ENCODE measurements at places on chromosomes 3 and 15.
A peak's percentile ranks its signal among the peaks of the same experiment; 100 is the strongest.

- DNase-seq = peak; percentile 49
These were observed 85.1 kb downstream of the PDCD6IP start for GRCh38 chr3:33883538-33883950.

DNA sequence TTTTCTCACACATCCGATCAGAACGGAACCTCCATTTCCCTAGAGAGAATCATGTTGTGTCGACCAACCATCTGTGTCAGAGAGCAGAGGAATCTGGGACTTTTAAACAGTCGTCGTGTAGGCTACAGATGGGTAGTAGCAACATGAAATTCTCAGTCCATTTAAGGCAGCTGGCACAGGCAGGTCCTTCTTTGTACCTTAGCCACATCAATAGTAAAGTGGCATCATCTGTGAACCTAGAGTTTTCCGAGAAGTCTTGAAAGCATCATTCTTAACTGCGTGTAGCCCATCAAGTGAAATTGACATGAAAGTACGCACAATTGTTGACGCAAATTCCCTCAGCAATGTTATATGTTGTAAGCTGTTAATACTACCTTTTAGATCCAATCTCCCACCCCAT lies 114.5 kb upstream of the GRM7 start:
- DNase-seq = no peak

DNA sequence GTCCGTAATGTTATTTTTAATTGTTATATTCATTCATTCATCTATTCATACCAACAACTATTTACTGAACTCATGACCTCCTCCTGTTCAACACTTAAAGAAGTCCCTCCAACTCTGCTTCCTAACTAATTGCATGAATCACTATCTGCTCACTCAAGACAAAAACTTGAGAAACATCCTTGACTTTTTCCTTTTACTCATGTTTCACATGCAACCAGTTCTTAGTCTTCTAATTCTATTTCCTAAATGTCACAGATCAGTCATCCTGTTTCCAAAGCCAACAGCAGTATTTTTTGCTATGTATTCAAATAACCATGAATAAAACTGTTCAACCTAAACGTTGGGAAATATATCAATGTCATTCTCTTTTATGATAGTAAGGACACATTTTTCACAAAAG lies 124.6 kb upstream of the GBE1 start:
- peak; percentile 31 for DNase-seq

- no peak for DNase-seq
These were observed 46.5 kb downstream of the CDC25A start for GRCh38 chr3:48141604-48142137.

- DNase-seq = peak; percentile 39
These were observed 309.9 kb downstream of the CLSTN2 start for GRCh38 chr3:140244893-140245292.

GRCh38 chr3:61828184-61828874 lies 267.0 kb downstream of the PTPRG start:
- no peak for DNase-seq

DNA sequence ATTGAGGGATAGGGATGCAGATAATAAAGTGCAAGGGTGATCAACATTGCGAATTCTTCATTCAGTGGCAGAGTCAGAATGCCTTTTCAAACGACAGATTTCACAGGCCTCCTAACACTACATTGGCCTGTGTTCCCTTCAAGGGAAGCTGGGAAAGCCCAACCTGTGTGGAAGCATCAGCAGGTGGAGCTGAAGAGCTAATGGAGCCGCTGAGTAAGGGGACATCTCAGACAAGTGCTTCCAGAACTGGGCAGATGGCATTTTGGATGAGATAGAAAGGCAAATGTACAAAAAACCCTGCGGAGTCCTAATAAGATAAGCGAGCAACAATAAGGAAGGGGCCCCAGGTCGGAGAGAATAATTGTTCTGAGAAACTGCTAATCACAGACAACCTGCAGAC lies 8.5 kb upstream of the SLC24A5 start:
- peak; percentile 35 for DNase-seq

DNA sequence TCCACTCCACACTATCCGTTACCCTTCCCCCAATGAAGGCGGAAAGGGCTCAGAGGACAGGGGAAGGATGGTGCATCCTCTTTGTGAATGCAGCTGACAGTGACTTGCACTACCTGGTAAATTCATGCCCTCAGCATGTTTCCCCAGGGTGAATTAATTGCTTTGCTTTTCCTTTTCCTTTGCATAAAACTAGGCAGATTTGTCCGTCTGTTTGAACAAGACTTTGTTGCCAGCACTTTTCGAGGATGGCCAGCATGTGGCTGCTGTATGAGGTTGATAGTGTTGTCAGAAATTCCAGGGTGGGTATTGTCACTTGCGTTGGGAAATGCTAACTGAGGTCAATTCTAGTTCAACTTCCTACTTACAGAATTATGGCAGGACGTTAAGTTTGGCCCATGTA lies 79.0 kb upstream of the RARB start:
- no peak for DNase-seq

GRCh38 chr3:186566772-186567071 lies 417 bp downstream of the TBCCD1 start:
- no peak for DNase-seq

DNA sequence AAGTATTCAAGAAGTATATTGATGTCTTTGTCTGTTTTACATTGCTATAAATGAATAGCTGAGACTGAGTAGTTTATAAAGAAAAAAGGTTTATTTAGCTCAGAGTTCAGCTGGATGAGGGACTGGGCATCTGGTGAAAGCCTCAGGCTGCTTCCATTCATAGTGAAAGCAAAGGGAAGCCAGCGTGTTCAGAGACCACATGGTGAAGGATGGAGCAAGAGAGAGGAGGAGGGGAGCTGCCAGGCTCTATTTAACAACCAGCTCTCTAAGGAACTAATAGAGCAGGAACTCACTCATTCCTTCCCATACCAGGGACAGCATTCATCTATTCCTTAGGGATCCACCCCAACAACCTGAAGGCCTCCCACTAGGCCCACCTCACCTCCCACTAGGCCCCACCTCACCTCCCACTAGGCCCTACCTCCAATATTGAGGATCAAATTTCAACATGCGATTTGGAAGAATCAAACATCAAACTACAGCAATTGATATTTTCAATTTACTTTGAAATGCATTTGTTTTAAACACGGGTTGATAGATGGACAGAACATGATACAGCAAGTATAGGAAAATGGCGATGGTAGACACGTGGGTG lies 167.5 kb upstream of the HES1 start:
- DNase-seq = no peak

DNA sequence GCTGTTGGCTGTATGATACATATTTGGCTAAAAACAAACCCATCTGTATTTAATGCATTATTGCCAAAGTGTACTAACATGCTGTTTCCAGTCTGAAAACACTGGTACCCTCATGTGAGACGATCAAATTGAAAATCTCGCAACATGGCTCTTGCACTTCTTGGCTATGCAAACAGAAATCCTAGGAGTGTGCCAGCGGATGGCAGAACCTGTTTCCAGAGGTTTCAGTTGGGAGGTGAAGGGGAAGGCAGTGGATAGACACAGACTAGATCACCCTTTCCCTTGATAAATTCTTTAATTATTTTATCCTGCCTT lies 350.3 kb downstream of the TUSC7 start:
- no peak for DNase-seq

DNA sequence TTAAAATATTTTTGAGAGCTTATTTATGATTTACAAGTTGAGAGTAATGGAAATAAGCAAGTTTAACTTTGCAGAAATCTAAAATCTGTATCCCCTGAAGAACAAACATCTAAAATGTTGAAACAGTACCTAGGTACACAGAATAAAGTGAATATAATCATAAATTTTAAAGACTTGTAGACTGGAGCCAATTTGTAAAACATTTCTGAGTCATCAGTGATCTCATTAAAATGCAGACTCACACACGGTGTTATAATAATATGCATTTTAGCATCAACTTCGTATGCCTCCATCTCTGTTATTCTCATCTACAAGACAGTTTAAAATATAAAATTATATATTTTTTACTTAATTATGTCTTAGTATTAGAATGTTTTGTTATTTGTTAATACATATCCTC lies 399.5 kb upstream of the GOLIM4 start:
- no peak for DNase-seq

DNA sequence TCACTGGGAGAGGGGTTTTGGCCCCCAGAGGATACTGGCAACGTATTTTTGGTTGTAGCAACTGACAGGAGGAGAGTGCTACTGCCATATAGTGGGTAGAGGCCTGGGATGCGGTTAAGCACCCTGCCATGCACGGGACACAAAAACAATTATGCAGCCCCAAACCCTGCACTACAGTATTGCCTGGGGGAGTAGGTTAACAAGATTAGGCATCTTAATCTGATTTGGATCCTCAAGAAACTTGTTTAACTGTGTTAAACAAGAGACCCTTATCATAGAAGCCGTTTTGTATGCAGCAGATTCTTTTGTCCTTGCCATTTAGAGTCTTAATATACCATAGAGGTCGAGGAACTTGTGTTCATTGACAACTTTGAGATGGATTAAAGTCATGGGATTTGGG lies 3.4 kb downstream of the PHLDB2 start:
- DNase-seq = no peak

DNA sequence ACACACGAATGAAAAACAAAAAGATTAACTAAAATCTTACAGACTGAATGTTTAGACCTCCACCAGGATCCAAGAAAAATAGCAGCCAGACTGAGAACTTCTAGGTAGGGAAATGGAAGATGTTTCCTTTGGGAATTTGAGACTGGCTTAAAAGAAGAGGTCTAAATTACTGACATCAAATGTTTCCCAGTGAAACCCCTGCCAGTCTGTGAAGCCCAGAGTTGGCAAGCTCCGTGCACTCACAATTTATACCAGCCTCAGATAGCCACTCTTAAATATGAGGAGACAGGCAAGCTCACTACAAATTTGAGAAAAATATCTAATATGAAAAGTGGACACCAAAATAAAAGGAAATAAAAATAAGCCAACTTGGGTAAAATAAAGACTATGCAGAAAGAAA lies 700.5 kb upstream of the ZNF385D start:
- DNase-seq = no peak

GRCh38 chr3:15964605-15965442 lies 167.0 kb upstream of the ANKRD28 start:
- peak; percentile 56 for DNase-seq

DNA sequence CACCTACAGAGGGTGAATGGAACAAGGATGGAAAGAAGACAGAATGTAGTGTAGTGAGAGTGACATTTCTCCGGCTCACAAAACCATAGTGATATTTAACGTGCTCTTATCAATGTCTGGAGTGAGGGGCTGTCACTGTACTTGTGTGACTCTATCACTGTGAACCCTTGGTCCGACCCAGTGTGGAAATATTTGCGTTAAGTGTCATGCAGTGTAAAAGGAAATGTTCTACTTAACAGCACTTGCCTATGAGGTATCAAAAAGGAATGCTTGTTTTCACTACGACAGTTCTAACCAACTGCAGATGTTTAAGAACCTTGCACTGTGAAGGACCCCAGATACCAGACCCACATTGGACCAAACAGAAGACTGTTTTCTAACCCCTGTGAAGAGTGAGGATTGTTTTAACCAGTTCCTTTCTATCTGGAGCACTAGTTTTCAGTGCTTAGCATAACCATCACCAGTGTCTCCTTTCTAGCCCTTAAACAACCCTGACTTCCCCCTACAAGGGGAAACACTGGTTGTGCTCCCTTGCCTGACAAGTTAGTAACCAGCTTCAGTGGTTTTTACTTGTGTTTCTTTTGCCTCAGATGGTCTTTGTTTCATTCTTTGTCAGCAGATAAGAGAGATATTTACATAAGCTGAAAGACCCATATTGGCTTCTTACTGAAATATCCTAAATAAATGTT lies 144.7 kb upstream of the ABHD17C start:
- DNase-seq = peak; percentile 98

DNA sequence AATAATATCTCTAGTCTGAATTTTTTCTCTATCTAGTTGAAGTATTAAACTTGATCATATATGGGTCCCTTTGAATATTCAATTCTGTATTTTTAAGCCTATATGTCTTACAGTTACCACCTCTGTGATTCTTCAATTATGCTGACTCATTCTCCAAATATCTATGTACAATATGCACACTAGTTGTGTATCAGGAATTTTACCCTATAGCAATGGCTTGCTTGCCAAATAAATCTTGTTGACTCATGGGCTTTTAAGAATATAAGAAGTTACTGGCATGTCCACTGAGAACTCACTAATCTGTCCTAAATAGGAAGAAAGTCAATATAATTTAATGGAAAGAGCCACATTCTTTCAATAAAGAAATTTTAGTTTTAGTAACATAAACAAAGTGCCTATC lies 656.3 kb downstream of the RBMS3 start:
- DNase-seq = peak; percentile 91

- DNase-seq = no peak
These were observed 656.3 kb upstream of the TGFBR2 start for GRCh38 chr3:29949940-29950616.

DNA sequence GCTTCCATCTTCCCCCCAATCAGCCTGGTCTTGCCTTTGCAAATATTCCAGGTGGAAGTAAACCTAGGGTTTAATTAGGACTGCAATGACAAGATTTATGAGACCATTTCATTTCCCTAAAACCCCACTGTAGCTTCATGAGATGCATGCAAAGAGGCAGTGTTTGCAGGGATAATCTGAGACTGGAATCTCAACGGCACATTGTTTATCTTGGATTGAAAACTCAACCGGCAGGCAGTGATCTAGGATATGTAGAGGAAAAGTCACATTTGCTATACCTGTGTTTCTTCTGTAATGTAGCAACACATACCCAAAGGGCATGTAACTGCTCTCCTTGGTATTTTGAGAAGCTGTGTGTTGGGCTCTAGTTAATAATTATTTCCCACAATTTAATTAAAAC lies 18.7 kb upstream of the CLSTN2 start:
- DNase-seq = no peak

- no peak for DNase-seq
These were observed 31.3 kb downstream of the ALCAM start for GRCh38 chr3:105397974-105398373.

DNA sequence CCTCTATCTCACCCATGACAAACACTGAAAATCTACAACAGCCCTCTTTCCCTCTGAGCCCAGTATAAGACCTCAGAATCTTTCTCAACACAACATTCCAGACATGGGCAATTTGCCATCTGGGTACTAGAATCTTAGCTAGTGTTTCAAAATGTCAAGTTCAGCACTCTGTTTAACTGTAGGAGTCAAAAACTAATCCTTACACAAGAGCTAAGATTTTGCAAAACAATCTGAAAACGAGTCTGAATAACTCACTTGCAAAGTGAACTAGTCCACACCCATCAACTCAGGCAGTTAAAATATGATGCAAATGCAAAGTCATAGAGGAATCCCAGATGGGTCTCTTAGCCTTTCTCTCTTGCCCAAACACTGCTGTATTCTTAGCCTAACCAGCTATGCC lies 67.8 kb downstream of the GPR176 start:
- DNase-seq = peak; percentile 75

DNA sequence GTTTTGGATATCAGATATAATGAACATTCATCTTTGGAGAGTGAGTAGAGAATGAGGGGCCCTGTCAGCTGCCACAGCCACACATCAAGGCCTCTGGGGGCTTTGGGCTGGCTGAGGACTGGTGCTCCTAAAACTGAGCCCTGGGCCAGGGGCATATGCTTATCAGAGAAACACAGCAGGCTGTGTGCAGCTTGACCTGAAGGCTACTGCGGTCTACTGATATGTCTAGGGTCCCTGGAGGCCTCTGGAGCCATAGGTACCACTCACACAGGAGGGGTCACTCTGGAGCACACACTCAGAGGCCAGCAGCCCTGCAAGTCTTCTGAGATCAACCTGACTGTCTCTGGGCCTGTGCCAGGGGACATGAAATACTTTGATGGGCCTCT lies 7.6 kb downstream of the TF start:
- DNase-seq = no peak
